ENCODE measurements at places on chromosomes 2 and 18. TPM values are rescaled to one million over a fixed set of nuclear protein-coding genes. Genes with fewer than 3 reads are reported as not detected.

Gene PUS10
- 9.2 TPM for total RNA-seq

Gene ABCG8
- not detected for total RNA-seq

Gene GALR1
- total RNA-seq = not detected

Gene GNLY
- total RNA-seq = 7.3 TPM

Gene C2orf15
- 3.9 TPM for total RNA-seq

Gene LGALSL
- 0.93 TPM for total RNA-seq

Gene IL18RAP
- 1.8 TPM for total RNA-seq

Gene GPR55
- 10.4 TPM for total RNA-seq

Gene EFR3B
- 0.05 TPM for total RNA-seq

Gene REG3G
- total RNA-seq = not detected

Gene CRYGD
- total RNA-seq = not detected

Gene ROCK2
- 23.9 TPM for total RNA-seq

GRCh38 chr2:102604769-102605168, 14.6 kb upstream of the SLC9A2 start:
- no peak overlapping the region for H3K4me3 ChIP-seq
- H3K27ac ChIP-seq = no peak overlapping the region
- H3K27me3 ChIP-seq = peaks cover 14% of the 10 kb centered on the region
- H3K36me3 ChIP-seq = no peaks in the 10 kb centered on the region
- DNase-seq = no peak

DNA sequence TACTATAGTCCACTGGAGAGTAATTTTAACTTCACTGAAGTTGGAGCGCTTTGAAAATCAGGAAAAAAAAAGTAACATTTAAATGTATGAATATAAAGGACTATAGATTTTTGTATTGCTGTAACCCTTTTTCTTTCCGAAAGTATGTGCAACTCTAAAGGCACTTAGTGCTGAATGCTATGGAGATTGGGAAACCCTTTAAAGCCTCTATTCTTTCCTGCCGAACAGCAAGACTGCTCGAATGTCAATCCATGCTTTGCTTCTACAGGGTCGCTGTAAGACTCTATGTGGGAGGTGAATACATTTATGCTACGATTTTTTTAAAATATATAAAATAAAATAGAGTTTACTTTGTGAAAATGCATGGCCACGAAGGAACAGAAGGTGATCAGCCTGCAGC, 825 bp downstream of the GRB14 start:
- no peaks in the 10 kb centered on the region for H3K36me3 ChIP-seq
- peaks cover 3% of the 10 kb centered on the region for H3K4me1 ChIP-seq
- DNase-seq = no peak
- H3K27ac ChIP-seq = no peak overlapping the region
- H3K4me3 ChIP-seq = peak overlapping the region; percentile 19
- H3K27me3 ChIP-seq = peaks cover 19% of the 10 kb centered on the region

DNA sequence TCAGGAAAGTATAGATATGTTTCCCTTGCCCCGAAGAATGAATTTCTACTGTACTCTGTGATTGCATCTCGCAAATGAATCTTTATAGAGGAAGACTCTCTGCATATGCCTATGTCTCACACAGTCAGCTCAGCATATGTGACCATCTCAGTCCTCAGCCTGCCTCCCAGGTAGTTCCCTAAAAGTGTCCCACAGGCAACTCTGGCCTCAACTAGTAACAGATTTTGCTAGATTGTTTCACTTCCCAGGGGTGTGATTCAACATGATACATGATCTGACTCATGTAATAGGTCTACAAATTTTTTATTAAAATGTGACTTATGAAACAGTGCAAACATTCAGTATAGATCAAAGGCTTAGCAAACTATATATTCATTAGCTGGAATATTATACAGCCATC, 296.6 kb upstream of the CRIM1 start:
- H3K27ac ChIP-seq = no peak overlapping the region
- H3K27me3 ChIP-seq = peaks cover 6% of the 10 kb centered on the region
- peaks cover 13% of the 10 kb centered on the region for H3K4me1 ChIP-seq
- H3K4me3 ChIP-seq = no peak overlapping the region

DNA sequence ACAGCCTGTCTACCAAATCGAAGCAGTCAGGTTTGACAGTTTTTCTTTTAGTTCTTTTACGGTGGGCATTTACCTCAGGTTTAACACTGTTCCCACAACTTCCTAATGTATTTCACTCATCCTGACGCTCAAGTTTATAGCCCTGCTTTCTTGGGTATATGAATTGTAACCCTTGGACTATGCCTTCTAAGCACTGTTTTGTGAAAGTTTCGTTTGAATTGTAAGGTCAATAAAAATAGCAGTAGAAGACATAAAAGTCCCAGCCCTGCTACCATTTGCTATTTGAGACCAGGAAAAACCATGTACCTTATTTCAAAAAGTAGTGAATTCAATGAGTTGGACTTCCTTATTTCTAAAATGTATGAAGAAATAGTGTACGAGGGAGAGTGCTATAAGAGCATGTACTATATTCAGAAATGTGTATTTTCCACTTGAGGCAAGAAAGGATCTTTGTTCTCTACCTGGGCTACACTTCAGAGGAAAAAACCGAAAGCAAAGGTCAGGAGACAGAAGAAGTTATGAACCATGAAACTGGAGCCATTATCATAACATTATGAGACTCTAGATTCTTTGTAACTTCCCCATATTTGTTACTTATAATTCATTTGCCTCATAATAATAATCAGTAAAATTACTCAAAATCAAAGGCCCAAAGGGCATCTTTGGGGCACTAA, 1.9 kb upstream of the ZC3H15 start:
- peaks cover 29% of the 10 kb centered on the region for H3K4me1 ChIP-seq
- peak overlapping the region; percentile 99 for H3K27ac ChIP-seq
- no peaks in the 10 kb centered on the region for H3K27me3 ChIP-seq
- no peak for DNase-seq
- H3K4me3 ChIP-seq = peak overlapping the region; percentile 99
- H3K36me3 ChIP-seq = no peaks in the 10 kb centered on the region

DNA sequence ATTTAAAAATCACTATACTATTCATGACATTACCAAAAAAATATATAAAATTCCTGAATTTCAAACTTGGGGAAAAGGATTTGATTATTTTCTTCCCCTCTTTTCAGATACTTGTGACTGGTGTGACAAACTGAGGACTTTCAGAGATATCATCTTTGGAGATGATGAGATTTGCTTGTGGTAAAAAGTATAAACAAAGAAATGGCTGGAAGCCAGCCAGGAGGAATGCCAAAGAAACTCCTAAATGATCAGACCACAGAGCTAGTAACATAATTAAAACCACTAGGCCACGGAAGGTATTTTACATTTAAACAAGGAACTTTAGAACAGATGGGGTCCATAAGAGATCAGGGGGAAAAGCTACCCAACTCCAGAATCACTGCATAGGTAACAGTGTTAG, 58.7 kb downstream of the PIGN start:
- no peak overlapping the region for H3K4me3 ChIP-seq
- no peaks in the 10 kb centered on the region for H3K4me1 ChIP-seq
- no peak for DNase-seq
- peaks cover 5% of the 10 kb centered on the region for H3K36me3 ChIP-seq
- H3K27ac ChIP-seq = no peak overlapping the region

DNA sequence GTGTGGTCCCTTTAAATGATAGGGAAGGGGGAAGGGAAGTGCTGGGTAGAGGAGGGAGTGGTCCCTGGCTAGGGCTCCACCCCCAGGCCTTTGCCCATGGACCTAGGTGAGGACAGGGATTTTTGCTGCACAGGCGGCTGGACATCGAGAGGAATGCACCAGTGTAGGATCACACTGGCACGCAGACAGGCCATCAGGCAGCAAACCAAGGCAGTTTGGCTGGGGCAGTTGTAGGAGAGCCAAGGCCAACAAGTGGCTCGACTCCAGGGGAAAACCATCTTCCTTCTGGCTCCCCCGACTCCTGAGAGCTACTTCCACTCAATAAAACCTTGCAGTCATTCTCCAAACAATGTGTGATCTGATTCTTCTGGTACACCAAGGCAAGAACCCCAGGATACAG, 402.0 kb upstream of the LRRTM1 start:
- no peak overlapping the region for H3K27ac ChIP-seq
- H3K4me3 ChIP-seq = no peak overlapping the region
- no peaks in the 10 kb centered on the region for H3K4me1 ChIP-seq
- H3K36me3 ChIP-seq = no peaks in the 10 kb centered on the region

- H3K4me3 ChIP-seq = no peak overlapping the region
- H3K4me1 ChIP-seq = no peaks in the 10 kb centered on the region
- H3K27ac ChIP-seq = no peak overlapping the region
- H3K27me3 ChIP-seq = no peaks in the 10 kb centered on the region
- no peaks in the 10 kb centered on the region for H3K36me3 ChIP-seq
- no peak for DNase-seq
Observed at GRCh38 chr18:7856733-7857132, 289.6 kb downstream of the PTPRM start.

DNA sequence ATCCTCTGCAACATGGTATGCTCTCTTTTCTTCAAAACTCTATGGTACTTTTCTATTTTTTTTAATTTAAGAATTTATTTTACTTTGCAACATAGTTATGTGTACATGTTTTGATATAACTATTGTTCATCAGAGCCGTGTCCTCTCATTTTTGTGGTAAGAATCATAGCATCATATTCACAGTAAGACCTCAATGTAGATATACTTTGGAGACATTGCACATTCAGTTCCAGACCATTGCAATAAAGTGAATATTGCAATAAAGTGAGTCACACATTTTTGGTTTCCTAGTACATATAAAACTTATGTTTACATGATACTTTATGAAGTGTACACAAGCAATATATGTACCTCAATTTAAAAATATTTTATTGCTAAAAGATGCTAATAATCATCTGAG, 22.7 kb upstream of the LINC00305 start:
- H3K4me3 ChIP-seq = no peak overlapping the region
- no peak for DNase-seq
- H3K4me1 ChIP-seq = no peaks in the 10 kb centered on the region
- no peaks in the 10 kb centered on the region for H3K27me3 ChIP-seq

- no peak overlapping the region for H3K27ac ChIP-seq
- H3K27me3 ChIP-seq = no peaks in the 10 kb centered on the region
- H3K4me1 ChIP-seq = no peaks in the 10 kb centered on the region
- H3K36me3 ChIP-seq = no peaks in the 10 kb centered on the region
- DNase-seq = no peak
Observed at GRCh38 chr2:229096409-229097066, 174.5 kb downstream of the PID1 start.

GRCh38 chr2:11719230-11719977, 27.0 kb upstream of the LPIN1 start:
- H3K36me3 ChIP-seq = no peaks in the 10 kb centered on the region
- H3K27ac ChIP-seq = peak overlapping the region; percentile 66
- peaks cover 4% of the 10 kb centered on the region for H3K4me1 ChIP-seq
- peaks cover 12% of the 10 kb centered on the region for H3K27me3 ChIP-seq
- H3K4me3 ChIP-seq = peak overlapping the region; percentile 75

DNA sequence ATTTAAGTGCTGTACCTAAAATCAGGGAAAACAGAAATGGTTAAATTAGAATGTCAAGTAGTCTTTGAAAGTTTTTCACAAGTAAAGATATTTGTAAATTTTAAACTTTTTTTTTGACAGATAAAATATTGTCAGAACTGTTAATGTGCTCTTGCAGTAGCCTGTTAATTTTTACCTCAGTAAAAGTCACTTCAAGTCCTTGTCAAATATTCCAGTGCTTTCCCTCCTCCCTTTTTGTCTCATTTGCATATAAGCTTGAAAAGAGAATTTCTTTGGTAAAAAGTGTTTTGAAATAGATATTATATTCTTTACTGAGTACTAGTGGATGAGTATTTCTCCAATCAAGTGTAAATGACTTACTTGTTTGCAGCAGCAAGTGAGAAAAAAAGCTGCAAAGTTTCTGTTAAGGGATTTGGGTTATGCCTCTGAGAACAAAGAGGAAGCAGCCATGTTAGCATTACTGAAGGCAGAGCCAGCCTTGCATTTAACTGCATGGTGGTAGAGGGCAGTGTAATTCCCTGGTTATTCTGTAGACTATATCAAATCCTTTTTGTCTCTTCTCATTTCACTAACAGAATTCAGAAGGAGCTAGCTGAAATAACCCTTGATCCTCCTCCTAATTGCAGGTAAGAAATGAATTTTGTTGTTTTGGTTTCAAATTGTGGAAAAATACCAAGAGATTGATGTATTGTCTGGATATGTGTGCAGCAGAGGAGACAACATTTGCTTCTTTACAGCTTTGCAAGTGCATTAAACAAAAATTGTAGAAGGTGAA, 3.2 kb downstream of the UBE2E3 start:
- H3K36me3 ChIP-seq = peaks cover 9% of the 10 kb centered on the region
- no peaks in the 10 kb centered on the region for H3K27me3 ChIP-seq
- no peak overlapping the region for H3K27ac ChIP-seq
- DNase-seq = no peak
- H3K4me1 ChIP-seq = peaks cover 34% of the 10 kb centered on the region

DNA sequence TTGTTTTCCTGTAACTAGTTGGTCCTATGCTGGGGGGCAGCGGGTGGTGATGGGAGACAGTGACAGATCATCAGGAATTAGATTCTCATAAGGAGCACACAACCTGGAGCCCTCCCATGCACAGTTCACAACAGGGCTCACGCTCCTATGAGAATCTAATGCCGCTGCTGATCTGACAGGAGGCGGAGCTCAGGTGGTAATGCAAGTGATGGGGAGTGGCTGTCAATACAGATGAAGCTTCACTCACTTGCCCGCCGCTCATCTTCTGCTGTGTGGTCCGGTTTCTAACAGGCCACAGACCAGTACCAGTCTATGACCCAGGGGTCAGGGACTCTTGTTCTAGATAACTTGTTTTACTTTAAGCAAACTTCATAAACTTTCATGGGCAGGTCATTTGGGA, 205.3 kb upstream of the SLC14A2 start:
- H3K36me3 ChIP-seq = no peaks in the 10 kb centered on the region
- H3K27me3 ChIP-seq = peaks cover 2% of the 10 kb centered on the region
- no peak for DNase-seq
- no peak overlapping the region for H3K27ac ChIP-seq
- no peak overlapping the region for H3K4me3 ChIP-seq

DNA sequence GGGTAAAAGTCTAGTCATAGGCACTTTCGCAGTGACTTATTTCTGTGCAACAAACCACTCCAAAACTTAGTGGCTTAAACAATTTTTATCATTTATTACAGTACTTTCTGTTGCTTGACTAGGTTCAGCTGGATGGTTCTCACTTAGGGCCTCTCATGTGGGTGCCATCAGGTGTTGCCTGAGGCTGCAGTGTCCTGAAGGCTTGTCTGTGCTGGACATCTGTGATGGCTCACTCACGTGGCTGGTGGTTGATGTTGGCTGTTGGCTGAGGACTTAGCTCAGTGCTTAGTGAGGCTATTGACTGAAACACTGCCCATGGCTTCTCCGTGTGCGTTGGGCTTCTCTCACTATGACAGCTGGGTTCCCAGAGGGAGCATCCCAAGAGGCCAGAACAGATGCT, 81.4 kb upstream of the GCFC2 start:
- no peak for DNase-seq
- H3K36me3 ChIP-seq = no peaks in the 10 kb centered on the region
- H3K4me1 ChIP-seq = peaks cover 6% of the 10 kb centered on the region
- peaks cover 3% of the 10 kb centered on the region for H3K27me3 ChIP-seq
- H3K4me3 ChIP-seq = no peak overlapping the region
- no peak overlapping the region for H3K27ac ChIP-seq
